ENCODE measurements at places on chromosomes 3 and 15. TPM values are rescaled to one million over a fixed set of nuclear protein-coding genes. Genes with fewer than 3 reads are reported as not detected.

Gene GRM7
- total RNA-seq, result not detected

Gene TTC21A
- total RNA-seq, result 2.7 TPM

Gene SPTSSB
- 113 TPM for total RNA-seq

Gene GPR171
- not detected for total RNA-seq

Gene RARB
- 0.34 TPM for total RNA-seq

Gene NCEH1
- total RNA-seq, result 2.1 TPM

All from lower leg skin (tissue), 4 donors.